ENCODE measurements at places on chromosomes 7 and 10.

- no peak for DNase-seq
Measured at GRCh38 chr7:41280491-41280890, 422.4 kb downstream of the INHBA start.

- no peak for DNase-seq
Measured at GRCh38 chr10:6400331-6400730, 179.7 kb downstream of the PRKCQ start.

- no peak for DNase-seq
Measured at GRCh38 chr10:74047871-74048270, 50.0 kb downstream of the VCL start.

DNA sequence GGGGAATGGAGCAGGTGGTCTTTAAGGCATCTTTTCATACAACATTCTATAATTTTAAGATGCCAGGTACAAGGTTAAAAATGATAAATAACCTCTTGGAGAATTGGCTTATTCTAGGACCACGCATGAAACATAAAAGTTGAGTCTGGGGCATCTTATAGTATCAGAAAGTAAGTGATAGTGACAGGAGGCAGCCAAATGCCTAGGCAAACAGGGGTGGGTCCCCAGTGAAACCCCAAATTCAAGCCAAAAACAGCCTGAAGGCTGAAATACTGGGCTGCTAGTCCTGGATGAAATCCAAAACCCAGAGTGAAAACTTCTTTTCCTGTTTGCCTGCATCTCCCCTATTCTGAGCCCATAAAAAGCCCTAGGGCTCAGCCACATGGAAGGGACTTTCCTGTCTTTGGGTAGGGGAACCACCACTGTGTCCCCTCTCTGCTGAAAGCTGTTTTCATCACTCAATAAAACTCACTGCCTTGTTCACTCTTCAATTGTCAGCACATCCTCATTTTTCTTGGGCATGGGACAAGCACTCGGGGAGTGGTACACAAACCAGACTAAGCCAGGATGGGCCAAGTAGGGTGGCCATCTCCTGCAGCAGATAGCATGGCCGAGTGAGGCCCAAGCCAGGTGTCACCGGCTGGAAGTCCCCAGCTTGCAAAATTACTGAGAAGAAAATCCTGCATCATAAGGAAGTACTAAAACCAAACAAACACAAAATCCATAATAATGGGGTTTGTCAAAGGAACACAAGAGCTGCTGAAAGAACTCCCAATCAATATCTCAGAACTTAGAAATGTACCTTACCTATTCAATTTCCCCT lies 241.6 kb upstream of the GALNT17 start:
- no peak for DNase-seq

DNA sequence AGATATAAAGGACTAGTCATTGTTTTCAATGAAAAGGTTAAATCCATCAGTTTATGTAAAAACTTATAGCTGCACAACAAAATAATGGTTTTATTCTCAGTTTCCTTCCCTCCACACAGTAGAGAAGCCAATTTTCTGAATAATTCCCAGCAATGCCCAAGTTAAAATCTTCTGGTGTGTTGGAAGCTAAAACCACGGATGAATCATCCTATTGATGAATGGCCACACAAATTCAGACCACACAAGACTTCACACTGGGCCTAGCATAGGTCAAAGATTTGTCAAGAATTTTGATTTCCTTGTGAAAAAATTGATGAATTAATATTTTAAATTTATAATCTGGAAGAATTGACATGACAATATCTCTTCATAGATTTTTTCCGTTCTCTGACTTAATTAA lies 617.6 kb downstream of the INHBA start:
- peak; percentile 63 for DNase-seq

- DNase-seq: no peak
Measured at GRCh38 chr10:98267894-98268693, at the start of gene LOXL4. TSS of gene LOXL4 (minus strand) at chr10:98268194. CDS start at chr10:98263019, 5,175 bp downstream.

DNA sequence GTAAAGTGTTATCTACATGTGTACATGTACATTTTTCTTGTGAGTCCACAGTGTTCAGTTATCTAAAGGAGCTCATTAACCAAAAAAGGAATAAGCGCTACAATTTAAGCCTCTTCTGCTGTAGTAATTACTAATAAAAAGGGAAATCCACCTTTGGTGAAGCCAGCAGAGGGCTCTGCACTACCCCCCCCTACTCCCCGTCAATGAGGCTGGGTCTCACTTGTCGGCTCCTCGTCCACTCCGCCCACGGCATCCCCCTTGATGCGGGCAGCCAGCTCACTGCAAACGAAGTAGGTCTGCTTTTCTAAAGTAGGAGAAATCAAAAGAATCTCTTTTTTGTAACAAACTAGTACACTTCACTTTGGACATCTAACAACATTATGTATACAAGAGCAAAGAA lies 4.7 kb upstream of the WASHC2A start:
- DNase-seq: no peak

- DNase-seq: peak; percentile 83
Measured at GRCh38 chr7:154777023-154777422, 225.9 kb downstream of the PAXIP1 start.

DNA sequence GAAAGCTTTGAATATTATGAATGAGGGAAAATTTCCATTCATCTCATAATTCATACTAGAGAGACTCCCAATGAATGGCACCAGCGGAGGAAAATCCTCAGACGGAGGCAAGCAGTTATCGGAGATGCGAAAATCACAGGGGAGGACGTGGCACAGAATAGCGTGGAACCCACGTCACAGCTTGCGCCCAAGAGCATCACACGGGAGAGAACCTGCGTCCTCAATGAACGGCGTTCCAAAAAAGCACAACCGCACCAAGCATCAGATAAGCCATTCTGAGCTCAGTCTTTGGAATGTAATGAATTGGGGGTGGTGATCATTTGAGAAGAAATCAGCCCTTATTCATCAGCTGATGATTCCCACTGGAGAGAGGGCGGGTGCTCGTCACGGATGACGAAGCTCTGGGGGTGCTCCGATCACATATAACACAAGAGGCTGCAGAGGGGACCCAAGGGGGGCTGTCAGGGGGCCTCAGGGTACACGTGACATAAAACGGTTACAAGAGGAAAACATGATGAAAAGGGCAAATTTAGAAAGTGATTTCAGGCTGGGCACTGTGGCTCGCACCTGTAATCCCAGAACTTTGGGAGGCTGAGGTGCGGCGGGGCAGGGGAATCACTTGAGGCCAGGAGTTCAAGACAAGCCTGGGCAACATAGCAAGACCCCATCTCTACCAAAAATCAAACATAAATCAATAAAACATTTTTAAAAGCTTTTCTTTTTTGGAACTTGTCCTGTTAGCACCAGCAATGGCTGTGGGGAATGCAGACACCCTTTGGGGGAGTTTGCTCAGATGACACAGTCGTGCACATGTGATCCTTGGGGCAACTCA lies 33.8 kb upstream of the FIS1 start:
- DNase-seq: no peak

GRCh38 chr10:6643962-6644361 lies 63.9 kb upstream of the PRKCQ start:
- no peak for DNase-seq

GRCh38 chr10:58642916-58643428 lies 130.3 kb downstream of the BICC1 start:
- no peak for DNase-seq

- no peak for DNase-seq
Measured at GRCh38 chr10:52212062-52212461, 102.0 kb upstream of the DKK1 start.

- DNase-seq: no peak
Measured at GRCh38 chr10:12586741-12587140, 237.4 kb downstream of the CAMK1D start.

DNA sequence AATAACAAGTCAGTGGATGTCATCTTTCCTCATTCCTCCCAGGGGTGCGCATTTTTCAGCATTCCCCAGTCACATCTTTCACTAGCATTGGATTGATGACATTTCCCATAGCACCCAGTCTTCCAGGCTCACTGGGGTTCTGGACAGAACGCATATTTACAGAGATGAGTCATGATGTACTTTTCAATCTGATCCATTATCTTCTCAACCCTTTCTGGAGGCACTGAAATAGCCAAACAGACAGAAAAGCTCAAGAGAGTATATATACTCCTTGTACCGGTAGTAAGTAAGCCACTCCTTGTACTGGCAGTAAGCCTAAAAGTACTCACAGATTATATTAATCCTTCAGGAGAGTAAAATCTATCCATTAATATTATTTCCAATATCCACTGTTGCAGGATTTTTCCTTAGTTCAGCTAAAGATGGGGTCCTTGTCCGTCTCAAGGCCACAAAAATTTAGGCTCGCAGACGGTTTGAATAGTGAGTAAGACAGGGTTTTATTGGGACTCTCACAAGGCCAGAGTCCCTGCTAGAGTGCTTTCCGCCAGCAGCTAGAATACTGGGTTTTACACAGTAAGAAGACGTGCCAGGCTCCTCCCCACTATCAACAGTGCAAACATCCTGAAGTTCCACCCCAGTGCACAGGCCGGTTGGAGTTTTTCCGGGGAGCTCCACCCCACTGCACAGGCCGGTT lies 60.8 kb downstream of the MDH2 start:
- no peak for DNase-seq

DNA sequence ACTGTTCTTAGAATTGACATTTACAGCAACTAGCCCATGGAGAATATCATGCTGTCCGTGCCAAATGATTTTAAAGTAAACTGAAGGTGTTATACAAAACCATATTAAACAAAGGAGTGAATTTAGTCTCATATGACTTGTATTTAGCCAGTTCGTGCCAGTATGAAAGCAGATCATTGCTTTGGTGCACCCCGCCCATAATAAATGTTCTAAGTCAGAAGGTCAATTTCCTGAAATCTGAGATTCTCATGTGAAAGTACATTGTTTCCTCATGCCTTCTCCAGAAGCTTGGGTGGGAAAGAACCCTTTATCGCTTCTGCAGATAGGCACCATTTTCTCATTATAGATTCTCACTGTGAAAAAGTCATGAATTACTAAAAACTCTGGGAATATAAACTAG lies 106.4 kb downstream of the CAMK1D start:
- DNase-seq: no peak

DNA sequence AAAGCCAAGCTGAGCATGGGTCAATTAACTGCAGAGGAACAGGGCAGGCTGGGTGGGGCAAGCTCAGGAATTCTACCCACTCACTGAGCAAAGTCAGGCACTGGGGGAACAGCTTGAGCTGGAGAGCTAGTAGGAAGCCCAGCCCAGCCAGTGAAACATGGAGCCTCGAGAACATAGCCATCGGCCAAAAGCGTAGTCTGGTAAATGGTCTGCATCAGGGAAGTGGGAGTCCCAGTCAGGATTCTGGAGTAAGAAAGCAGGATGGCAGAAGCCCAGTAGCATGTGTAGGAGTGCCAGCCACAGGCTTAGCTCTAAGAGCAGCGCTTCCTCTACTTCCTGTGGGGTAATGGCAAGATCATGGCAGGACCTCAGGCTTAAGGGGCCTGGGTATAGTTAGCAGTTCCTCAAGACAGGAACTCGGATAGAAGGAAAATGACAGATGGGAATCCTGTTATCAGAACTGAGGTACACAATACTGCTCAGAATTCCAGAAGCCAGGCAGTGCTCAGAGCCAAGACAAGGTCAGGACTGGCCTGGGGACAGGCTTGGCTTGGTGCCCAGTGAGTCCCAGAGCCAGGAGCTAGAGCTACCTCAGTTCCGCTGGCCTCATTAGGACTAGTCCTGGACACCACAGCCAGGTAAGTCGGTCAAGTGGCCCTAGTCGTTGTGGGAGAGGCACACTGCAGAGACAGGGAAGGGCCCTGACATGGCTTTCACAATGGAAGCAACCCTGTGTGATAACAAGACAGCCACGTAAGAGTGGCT lies 65.4 kb upstream of the MXI1 start:
- DNase-seq: no peak

GRCh38 chr10:69213591-69214311 lies 6.4 kb upstream of the HKDC1 start:
- no peak for DNase-seq

GRCh38 chr10:95280637-95281036 lies 10.2 kb downstream of the PDLIM1 start:
- DNase-seq: no peak

Data from kidney epithelial cell (primary cell).